ENCODE measurements at places on chromosomes 1 and 21.

- no peak for DNase-seq
These were observed 19.9 kb downstream of the CRNN start for GRCh38 chr1:152394151-152394550.

GRCh38 chr21:26842974-26843932 is 2.0 kb downstream of the ADAMTS1 start:
- no peak for DNase-seq

- peak; percentile 76 for DNase-seq
These were observed 29.4 kb upstream of the CD2 start for GRCh38 chr1:116724765-116725375.

GRCh38 chr1:211384524-211384923 is 57.9 kb downstream of the TRAF5 start:
- DNase-seq, result no peak

GRCh38 chr1:201779351-201779880 is 49.5 kb upstream of the IPO9 start:
- DNase-seq, result no peak

- DNase-seq, result no peak
These were observed 328.9 kb downstream of the PAPPA2 start for GRCh38 chr1:176791906-176792305.

DNA sequence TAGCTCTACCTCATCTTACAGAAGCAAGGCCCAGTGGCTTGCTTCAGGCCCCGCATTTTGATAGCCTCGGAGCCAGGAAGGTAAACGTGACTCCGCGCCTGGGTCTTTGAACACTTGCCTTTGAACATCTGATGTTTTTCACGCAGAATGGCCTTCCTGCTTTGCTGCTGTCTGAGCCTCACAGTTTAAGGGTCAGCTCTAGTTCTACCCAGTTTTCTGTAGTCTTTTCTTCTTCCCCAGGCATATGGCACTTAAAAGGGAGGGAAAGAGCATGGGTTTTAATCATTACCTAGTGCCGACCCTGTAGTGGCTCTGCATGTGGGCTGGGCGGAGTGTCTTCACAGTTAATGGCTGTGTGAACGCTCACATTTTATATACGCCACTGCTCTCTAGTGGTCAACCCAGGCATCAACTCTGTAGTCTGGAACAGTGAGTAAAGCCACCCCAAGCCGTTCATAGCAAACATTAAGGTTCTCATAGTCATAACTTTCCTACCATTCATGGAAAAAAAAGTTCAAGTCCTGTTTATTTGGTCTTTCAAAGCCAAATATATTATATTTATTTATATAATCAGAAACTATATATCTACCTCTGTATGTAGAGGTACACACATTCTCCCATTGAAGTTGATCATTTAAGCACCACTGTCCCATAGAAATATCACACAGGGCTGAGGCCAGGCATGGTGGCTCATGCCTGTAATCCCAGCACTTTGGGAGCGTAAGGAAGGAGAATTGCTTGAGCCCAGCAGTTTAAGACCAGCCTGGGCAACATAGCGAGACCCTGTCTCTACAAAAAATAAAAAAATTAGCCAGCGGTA is 78.1 kb downstream of the IER5 start:
- DNase-seq, result peak; percentile 76

- DNase-seq, result no peak
These were observed 368.6 kb upstream of the VAMP3 start for GRCh38 chr1:7402548-7402850.

Data from stimulated activated CD4-positive, alpha-beta T cell treated with anti-CD3 and anti-CD28 coated beads, Interleukin-4, amount 100 ng/mL, for 4 hours (primary cell).